ENCODE measurements at places on chromosomes 5 and 9. TPM values are rescaled to one million over a fixed set of nuclear protein-coding genes. Genes with fewer than 3 reads are reported as not detected.

Gene STX17
- 11.7 TPM for total RNA-seq

Gene FGFR4
- 0.90 TPM for total RNA-seq

Gene ADGRV1
- under 0.01 TPM for total RNA-seq

- peak; percentile 54 for DNase-seq
Observed at GRCh38 chr5:122312591-122313406, 762 bp downstream of the SNCAIP start.

DNA sequence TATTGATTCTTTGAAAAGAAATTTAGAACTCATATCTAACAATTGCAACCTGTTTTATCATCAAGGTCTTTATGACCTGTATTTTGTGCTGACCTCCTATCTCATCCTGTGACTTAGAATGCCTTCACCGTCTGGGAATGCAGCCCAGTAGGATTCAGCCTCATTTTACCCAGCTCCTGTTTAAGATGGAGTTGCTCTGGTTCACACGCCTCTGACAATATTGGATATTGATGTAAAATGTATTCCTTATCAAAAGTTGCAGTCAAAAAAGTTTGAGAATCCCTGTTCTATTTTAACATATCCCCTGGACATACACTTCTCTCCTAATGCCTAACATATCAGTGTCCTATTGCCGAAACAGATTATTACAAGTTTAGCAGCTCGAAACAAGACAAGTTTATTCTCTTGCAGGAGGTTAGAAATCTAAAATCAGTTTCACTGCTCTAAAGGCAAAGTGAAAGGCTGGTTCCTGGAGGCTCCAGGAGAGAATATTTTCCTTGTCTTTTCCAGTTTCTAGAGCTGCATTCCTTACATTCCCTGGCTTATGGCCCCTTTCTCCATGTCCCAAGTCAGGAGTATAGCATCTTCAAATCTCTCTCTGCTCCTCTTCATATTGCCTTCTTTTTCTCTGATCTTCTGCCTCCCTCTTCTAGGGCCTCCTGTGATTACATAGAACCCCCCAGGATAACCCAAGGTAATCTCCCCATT is 31.5 kb upstream of the LVRN start:
- no peak for DNase-seq

Gene NR2F1
- total RNA-seq, result 19.0 TPM

GRCh38 chr9:134775081-134775951 is 105.3 kb upstream of the FCN2 start:
- peak; percentile 91 for DNase-seq

DNA sequence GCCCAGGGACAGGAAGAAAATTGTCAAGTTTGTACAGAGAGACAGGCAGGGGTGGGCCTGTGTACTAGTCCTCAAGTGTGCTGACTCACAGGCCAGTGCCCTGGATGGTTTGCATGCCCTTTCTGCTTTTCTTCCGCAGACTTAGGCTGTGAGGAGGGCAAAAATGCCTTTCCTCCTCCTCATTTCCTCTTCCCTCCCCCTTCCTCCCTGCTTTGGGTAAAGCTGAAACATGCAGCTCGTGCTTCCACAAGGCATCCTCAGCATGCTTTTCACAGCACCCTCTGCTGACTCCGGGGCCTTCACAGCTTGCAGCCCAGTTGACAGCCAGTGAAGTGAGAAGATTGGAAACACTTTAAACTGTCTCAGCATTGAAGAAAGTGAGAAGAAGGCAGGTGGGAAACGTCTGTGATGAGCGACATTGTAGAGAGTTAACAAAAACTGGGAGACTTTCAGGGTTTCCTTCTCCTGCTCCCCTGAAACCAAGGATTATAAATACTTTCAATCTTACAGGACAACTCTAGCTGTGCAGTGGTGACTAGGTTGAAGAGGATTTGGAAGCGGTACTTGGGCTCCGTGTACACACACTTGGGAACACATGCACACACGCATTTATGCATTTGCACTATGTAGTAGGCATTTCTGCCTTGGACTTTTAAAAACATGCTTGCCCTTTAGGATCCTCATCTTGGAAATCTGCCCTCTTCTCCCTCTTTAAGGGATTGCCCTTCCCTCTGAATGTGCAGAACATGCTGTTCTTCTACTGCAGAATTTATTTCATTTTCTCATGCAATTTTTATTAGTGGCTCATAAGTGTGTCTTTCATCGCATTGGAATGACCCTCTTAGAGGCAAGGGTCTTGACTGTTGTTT is 138.8 kb downstream of the GRIA1 start:
- peak; percentile 97 for DNase-seq

- no peak for DNase-seq
Observed at GRCh38 chr9:125464591-125465385, 203.2 kb downstream of the GAPVD1 start.

GRCh38 chr9:120944434-120944843 is 17.8 kb upstream of the TRAF1 start:
- DNase-seq, result no peak

- no peak for DNase-seq
Observed at GRCh38 chr5:173611706-173612105, 4.7 kb downstream of the BOD1 start.

- peak; percentile 37 for DNase-seq
Observed at GRCh38 chr5:87141544-87141943, 126.1 kb upstream of the RASA1 start.

DNA sequence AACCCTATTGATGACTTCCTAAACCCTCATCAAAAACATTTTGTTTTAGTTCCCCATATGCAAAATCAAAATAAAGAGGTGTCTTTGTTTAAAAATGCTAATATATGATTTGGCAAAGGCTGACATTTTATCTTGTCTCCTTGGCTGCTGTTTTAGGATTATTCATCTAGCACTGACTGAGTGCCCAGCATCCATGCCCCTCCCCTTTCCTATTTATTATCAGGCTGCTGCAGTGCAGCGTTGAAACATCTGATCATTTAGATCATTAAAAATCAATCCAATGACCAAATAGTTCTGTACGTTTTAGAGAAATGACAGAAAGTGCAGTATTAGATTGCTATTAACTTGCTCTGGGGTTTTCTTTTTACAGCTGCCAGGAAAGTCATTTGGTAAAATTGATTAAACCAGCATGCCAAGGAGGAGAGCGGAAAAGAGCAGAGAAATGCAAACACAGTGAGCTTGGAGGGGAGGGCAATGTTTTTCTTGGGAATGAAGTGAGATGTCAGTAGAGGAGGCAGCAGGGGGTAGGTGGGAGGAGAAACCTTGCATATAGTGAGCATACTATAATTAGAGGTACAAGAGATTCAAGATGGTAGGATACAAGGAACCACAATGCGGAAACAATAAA is 286.3 kb downstream of the PDE4D start:
- DNase-seq, result no peak

DNA sequence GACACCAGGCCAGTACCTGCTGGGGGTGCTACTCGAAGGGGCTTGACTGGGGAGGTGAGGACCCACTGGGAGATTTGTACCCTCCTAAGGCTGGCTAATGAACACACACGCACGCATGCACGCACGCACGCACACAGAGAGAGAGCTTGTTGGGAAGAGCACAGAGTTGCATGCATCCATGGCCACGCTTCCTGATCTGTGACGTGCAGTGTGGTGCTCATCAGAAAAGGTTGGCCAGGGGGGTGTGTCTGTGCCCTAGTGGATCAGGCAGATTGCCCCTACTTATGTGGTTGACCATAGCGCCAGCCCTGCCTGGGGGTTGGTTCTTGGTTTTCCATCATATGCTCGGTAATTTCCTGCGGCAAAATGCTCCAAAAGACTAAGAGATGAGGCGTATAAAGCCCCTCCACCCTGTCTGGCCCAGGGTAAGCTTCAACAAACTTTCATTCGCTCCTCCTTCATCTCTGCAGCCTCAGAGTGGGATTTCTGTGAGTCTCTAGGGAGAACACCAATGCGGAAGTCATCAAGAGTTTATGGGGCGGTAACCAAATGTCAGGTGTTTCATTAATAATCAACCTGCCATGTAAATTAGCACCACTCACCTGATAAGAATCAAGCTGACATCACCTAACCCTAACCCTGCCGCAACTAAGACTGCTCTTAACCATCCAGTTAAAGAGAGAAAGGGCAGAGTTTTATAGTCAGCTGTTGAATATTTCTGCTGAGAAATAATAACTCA is 8.0 kb upstream of the GFI1B start:
- no peak for DNase-seq

GRCh38 chr9:136607334-136607919 is 55.3 kb upstream of the EGFL7 start:
- no peak for DNase-seq

- DNase-seq, result peak; percentile 65
Observed at GRCh38 chr9:16628413-16628812, 242.1 kb downstream of the BNC2 start.

Gene AIF1L
- 0.18 TPM for total RNA-seq

- peak; percentile 30 for DNase-seq
Observed at GRCh38 chr9:92097997-92098482, 17.2 kb downstream of the SPTLC1 start.

DNA sequence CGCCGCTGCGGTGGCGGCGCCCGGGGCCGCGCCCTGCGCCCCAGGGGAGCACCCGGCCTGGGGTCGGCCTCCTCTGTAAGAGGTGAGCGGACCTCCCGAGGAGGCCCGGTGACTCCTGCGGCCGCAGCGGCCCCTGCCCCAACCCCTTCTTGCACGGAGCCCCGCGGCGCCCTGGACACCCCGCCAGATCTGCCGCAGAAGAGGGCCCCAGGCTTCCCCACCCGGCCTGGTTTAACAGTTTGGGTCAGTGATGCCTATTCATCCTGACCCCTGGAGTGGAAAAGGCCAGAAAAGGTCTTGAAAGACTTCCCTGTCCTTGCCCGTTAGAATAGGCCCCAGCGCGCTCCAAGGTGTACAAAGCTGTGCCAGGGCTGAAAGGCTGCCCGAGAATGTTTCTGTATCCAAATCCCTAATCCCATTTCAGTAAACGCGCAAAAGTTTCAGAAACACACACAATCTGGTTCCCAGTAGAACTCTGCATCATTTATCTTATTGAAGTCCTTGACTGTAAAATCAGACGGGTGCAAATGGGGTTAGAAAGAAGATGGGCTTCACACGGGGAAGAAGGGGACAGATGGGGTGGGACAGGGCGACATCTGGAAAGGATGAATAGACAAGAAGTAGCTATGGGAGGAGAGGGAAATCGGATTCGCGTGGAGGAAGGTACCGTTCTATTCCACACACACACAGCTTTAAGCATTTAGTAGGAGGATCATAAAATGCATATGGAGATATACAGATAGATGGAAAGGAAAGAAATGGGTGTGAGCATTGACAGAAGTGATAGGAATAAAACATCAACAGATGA is 1.1 kb upstream of the SSBP2 start:
- DNase-seq, result no peak

GRCh38 chr9:136109351-136110081 is 9.2 kb downstream of the TMEM250 start:
- peak; percentile 87 for DNase-seq
